NCI-H2081 (cell line): ENCODE measurements at places on chromosomes 7 and 10.

DNA sequence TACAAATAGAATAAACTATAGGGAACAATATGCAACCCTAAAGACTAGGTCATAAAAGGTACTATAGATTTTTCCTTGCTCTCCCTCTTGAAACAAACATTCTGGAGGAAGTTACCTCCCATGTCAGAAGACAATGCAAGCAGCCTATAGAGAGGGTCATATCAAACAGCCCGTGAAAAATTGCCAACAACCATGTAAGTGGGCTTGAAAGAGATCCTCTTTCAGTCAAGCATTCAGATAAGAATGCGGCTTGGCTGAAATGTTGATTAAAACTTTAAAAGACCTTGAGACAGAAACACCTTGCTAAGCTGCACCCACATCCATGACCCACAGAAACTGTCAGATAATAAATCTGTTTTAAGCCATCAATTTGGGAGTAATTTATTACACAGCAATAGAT, 526.6 kb upstream of the GHITM start:
- no peak for DNase-seq

- no peak for DNase-seq
These were observed 123.9 kb downstream of the COL26A1 start for GRCh38 chr7:101486433-101487104.

DNA sequence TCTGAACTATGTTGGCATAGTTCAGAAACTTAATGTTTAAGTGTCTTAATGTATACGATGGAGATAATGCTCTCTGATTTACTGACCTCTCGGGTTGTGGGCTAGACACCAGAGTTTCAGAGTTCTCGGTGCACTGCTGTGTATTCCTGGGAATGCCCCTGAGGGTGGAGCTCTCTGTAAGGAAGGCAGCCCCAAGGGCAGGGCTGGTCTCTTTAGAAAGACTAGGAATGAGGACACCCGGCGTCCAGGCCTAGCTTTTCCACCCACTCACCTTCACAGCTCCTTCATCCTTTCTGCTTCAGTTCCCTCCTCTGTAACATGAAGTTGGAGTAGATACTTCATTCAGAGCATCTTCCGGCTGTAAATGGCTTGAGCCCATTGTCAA, 536.6 kb upstream of the GALNT17 start:
- no peak for DNase-seq

DNA sequence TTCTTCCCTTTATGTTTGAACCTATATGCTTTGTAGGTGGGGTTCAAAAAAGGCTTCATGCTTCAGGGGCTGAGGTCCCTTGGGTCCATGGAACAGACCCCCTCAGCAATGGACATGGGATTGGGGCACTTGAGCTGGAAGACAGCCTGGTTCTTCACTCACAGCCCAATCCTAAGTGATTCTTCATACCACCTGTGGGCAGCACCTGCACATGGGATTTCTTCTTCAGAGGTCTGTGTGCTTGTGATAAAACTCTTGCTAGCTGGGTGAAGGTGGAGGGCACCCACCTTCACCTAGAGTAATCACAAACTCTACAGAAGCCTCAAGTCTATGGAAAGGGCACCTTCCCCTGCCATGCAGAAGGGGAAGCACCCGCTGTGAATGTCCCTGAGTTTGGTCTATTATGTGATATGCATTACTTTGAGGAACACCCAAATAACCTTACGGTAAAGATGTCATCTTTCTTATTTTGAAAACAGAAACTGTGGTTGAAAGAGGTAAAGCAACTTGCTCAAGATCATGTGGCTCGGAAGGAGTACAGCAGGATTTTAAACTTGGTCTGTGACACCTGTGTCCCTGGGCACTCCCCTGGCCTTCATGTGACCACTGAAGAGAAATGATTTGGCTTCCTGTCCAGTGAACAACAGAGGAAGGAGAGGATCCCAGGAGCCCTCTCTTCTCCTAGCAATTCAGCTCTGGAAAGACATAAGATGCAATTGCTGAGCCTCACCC, 469.5 kb upstream of the ZMIZ1 start:
- DNase-seq: no peak

DNA sequence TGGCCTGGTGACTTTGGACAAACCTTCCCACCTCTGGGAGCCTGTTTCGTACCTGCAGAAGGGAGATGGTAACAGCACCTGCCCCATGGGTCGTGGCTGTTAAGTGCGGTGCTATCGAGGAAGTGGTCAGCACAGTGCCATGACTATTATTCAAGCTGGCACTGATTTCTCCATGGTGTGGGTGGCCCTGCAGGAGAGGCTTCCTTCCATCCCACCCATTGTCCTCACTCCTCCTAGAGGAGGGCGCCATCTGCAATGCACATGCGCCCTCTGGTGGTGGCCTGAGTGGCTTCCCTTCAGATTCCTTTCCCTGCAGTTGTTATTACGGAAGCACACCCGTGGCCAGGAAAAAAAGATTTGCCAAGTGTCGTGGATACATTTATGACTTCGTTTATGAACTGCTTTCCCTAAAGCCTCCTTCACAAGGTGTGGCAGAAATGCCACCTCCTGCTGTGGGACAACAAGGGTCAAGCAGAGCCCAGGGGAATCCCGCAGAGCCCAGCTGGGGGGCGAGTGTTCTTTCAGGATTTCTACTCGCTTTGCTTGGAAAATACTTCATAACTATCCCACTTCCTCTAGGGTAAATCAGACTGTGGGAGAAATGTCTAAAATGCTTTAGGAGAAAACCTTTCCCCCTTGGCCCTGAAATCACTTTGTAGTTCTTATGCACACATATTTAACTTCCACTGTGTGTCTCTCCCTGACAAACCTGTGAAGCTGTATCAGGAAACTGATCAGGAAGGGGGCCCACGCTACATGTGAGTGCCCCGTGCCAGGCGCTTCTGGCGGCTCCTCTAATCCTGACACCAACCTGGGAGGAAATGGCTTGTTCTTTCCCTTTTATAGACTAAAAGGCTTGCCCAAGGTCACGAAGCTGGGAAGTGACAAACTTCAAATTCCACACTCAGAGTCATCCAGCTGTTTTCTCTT, 98.0 kb upstream of the ANLN start:
- peak; percentile 86 for DNase-seq

- no peak for DNase-seq
These were observed 9.3 kb downstream of the MKLN1 start for GRCh38 chr7:131336956-131337355.

GRCh38 chr7:134811765-134812164, 32.3 kb downstream of the CALD1 start:
- DNase-seq: no peak

- no peak for DNase-seq
These were observed 802 bp upstream of the CDK6 start for GRCh38 chr7:92837000-92837749.

GRCh38 chr7:29825775-29826529, 19.6 kb downstream of the WIPF3 start:
- peak; percentile 13 for DNase-seq

DNA sequence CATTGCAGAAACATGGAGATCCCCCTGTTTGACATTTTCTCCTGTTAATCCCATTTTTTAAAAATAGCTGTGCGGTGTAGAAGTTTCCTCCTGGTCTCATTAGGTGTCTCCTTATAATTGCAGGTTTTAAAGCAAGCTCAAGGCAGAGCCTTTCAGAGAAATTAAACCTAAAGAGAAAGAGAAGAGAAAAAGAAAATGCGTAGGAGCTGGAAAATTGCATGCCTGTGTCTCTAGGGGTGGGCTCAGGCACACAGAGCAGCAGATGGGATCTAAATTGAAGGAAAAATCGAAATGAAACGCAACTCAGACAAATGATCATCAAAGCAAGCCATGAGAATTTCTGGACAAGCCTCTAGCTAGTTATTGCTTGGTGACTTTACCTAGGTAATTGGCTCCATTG, 40.1 kb downstream of the GPR26 start:
- no peak for DNase-seq

DNA sequence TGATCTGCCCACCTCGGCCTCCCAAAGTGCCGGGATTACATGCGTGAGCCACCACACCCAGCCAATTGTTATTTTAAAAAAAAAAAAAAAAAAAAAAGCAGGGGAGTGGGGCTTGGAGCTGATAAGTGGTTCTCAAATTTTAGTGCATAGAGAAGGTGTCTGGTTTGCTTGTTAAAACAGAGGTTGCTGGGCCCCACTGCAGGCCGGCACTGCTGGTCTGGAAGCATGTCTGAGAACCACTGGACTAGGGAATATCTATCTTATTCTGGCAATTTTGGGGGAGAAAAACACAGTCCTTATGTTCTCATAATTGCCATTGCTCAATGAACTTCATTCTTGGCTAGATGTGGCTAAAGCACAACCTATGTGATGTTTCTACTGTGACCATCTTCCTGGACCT, 19.0 kb upstream of the FIGNL1 start:
- no peak for DNase-seq

GRCh38 chr7:80216996-80217842, 82.6 kb downstream of the GNAI1 start:
- no peak for DNase-seq

- no peak for DNase-seq
These were observed 12.5 kb downstream of the NOBOX start for GRCh38 chr7:144391014-144391413.

DNA sequence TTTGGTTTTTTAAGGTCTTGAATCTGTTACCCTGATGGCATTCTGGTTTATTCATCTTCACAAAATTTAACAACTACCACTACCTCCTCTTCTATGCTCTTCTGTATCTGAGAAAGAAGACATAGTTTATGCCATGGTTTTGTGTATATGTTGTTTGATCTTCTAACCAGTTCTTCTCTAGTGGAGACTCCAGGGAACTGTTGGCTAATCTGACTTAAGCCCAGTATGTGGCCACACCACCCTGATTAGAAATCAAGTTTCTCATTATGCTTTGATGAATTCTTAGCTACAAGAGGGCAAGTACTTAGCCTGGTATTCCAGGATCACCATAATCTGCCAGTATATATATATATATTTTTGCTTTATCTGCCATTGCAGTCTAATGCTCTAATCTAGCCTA, 99.5 kb upstream of the MXI1 start:
- no peak for DNase-seq

GRCh38 chr10:48613016-48613415, 8.1 kb upstream of the ARHGAP22 start:
- no peak for DNase-seq

DNA sequence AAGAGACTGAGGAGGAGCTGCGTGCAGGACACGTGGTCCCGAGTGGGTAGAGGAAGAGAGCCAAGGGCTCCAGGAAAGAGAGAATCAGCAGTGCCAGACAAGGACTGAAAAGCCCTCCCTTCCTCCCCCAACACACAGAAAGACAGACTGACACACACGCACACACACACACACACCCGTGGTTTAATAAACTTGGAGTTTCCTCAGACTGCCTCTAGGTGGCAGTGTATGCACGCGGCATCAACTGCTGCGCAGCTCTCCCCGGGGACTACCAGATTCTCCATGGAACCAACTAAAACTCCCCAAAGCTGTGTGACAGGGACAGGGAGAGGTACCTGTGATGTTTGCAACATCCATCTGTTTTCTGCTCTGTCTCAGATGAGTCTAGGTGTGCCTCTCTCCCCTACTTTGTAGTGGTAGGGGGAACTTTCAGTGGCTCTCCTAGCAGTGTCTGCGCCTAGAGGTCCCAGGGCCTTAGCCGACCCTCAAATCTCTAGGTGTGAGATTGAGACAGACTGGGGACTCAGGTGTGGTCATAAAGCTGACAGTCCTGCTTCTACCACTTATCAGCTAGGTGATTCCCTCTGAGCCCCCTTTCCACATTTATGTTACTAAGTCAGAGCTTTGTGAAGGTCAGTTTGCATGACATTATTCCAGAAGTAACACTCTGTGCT, 9.3 kb upstream of the TSPAN14 start:
- DNase-seq: peak; percentile 18

DNA sequence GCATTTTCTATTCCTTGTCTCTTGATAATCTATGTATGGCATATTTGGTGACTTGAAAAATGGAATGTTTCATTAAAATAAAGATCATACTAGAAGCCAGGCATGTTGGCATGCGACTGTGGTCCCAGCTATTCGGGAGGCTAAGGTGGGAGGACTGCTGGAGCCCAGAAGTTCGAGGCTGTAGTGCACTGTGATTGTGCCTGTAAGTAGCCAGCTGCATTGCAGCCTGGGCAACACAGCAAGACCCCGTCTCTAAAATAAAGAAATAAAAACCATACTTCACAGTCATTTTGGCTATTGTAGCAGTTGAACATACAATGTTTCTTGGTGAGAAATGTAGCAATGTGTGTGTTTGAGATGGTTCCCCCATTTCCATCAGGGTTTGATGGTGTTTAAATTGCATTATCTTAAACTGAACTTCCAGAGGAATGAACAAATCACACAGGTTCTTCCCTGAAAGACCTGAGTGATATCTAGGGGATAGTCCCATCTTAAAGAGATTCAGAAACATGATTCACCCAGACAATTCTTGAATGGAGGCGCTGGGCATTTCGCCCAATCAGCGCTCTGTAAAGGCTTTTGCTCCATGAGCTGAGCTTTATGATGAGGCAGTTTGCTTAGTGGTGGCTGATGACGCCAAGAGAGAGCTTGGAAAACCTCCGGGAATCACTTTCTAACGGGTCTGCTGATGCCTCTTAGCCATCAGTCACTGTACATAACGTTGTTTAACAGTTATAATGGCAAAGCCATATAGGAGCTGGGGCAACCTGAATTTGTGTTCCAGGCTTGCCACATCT, 19.4 kb upstream of the BTBD16 start:
- DNase-seq: no peak

- DNase-seq: peak; percentile 46
These were observed 3.2 kb upstream of the LAT2 start for GRCh38 chr7:74206589-74207120.

DNA sequence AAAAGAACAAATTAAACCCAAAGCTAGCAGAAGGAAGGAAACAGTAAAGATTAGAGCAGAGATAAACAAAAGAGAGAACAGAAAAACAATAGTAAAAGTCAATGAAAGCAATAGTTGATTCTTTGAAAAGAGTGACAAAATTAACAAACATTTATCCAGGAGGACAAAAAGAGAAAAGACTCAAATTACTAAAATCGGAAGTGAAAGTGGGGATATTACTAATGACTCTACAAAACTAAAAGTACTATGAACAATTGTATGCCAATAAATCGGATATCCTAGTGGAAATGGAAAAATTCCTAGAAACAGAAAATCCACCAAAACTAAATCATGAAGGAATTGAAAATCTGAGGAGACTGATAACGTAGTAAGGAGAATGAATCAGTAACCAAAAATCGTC, 96.3 kb downstream of the SNX13 start:
- no peak for DNase-seq
